ENCODE measurements at places on chromosomes 2 and 18.

DNA sequence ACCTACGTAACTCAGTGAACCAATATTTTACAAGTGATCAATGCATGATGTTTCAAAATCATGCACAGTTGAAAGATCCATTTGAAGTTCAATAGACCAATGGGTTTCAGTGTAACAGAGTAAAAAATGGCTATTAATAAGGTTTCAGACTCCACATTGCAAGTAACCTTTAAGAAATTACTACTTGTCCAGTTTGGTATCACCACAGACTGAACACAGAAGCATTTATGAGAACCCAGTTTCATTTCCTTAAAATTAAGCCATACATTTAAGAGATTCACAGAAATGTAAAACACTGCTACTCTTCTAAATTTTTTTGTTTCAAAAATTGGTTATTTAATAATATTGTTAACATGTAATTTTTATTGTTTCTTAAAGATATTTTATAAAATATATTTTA lies 98.9 kb upstream of the CHRNA1 start:
- no peak for DNase-seq

DNA sequence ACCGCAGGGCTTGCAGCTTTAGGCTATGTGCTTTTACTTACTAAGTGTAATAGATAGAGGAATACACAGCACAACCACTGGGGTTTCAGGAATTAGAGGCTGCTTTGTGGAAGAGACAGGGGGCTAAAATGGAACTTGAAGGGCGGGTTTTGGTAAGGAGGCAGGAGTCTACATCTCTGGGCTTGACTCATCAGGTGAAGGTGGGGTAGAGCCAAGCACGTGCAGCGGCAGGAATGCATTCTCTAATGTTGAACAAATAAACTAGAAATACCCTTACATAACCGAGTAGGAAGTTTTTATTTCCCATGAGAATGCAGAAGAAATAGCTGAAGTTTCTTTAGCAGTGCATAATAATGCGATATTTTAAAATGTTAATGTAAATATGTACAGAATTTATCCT lies 673.8 kb upstream of the SALL3 start:
- no peak for DNase-seq

- DNase-seq: no peak
These were observed 2.9 kb upstream of the TNP1 start for GRCh38 chr2:216862628-216863398.

GRCh38 chr2:130327703-130328527 lies 14.8 kb upstream of the IMP4 start:
- no peak for DNase-seq

- no peak for DNase-seq
These were observed 241.2 kb downstream of the RPIA start for GRCh38 chr2:88932686-88933085.

- no peak for DNase-seq
These were observed 11.3 kb upstream of the MALL start for GRCh38 chr2:110126906-110127305.

DNA sequence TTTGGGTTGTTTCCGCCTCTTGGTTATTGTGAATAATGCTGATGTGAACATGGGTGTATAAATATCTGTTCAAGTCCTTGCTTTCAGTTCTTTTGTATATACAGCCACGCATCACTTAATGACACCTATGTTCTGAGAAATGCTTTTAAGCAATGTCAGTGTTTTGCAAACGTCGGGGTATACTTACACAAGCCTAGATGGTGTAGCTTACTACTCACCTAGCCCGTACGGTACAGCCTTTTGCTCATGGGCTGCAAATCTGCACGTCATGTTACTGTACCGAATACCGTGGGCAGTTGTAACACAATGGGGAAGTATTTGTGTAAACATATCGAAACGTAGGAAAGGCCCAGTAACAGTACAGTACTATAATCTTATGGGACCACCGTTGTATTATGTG lies 12.4 kb downstream of the RALB start:
- no peak for DNase-seq

- DNase-seq: no peak
These were observed 390.4 kb downstream of the TSN start for GRCh38 chr2:122145856-122146255.

DNA sequence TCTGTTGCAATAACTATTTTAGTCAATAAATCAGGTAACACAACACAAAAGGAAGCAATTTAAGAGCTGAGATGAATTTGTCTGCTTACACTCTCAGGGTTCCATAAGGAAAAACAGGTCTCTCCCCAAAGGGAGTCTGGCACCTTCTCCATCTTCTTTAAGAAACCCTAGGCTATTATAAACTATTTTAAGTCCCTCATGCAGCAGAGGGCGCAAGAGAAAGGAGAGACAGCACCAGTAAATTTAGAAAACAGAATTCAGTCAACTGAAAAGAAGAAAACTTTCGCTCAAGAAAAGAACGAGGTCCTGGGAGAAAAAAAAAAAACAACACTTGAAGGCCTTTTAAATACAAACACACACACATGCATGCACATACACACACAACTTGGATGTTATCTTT lies 19.1 kb downstream of the SULT1C4 start:
- no peak for DNase-seq

- no peak for DNase-seq
These were observed 26.8 kb downstream of the SH3BP4 start for GRCh38 chr2:234978466-234979203.

DNA sequence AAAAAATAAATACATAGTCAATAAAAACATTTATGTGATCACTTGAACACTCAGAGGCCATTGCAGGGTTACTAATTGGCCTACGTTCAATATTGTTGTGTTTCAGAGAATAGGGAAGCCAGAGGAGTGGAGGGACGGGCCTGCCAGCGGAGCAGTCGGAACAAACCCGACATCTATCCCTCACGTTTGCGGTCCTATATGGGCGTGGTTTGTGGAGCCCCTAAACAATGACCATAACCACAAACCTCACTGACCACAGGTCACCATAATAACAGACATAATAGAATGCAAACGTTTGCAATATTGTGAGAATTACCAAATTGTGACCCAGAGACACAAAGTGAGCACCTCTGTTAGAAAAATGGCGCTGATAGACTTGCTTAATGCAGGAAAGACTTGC lies 19.5 kb upstream of the ZNF516 start:
- no peak for DNase-seq

GRCh38 chr2:101794141-101794540 lies 96.6 kb downstream of the MAP4K4 start:
- DNase-seq: no peak

GRCh38 chr2:238113611-238114010 lies 13.5 kb downstream of the ESPNL start:
- no peak for DNase-seq

DNA sequence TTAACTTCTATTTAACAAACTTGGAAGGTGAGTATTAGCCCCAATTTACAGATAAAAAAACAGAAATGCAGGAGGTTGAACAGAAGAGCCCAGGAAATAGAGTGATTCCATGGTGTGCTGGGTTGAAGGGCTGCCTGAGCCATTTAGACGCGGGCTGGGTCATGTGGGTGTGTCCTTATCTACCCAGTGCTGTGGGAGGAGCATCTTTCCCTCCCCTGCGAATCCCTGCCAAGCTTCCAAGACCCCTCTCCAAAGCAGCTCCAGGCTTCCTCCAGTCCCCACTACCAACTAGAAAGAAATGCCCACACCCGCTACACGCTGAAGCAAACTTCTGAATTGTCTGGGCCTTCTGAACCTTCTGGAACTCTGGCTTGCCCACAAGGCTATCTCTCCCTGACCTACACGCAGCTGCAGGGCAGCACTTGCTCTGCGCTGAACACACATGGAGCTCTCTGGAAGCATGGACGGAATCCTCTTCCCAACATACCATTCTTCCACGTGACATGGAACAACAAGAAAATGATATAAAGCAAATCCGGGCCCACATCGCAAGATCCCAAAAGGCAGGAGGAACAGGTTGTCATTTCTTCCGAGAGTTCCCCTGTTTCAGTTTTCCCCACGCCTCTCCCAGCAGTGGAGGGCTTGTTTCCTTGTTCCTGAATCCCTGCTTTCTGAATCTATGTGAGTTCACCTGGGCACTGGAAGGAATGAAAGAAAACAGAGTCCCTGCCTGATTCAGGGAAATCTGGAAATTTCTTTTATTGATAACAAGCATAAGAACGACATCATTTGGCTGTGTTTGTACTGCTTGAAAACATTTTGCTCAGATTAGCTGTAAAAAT lies 562.7 kb upstream of the ID2 start:
- no peak for DNase-seq

Data from activated CD4-positive, alpha-beta T cell treated with anti-CD3 and anti-CD28 coated beads, Interleukin-2, Interleukin-4, amounts not matched to agents 100 ng/mL and 50 ng/mL, durations not matched to agents 16 hours and 8 hours (primary cell).